ENCODE measurements at places on chromosomes 2 and 18. TPM values are rescaled to one million over a fixed set of nuclear protein-coding genes. Genes with fewer than 3 reads are reported as not detected.

REG1B gene
- not detected for total RNA-seq

TMEM163 gene
- total RNA-seq, result not detected

TACR1 gene
- under 0.01 TPM for total RNA-seq

PAX3 gene
- not detected for total RNA-seq

B4GALT6 gene
- 2.5 TPM for total RNA-seq

PIEZO2 gene
- 97.7 TPM for total RNA-seq

DAW1 gene
- total RNA-seq, result 0.55 TPM

Data from smooth muscle cell of bladder (primary cell).